ENCODE measurements at places on chromosomes 2 and 18. TPM values are rescaled to one million over a fixed set of nuclear protein-coding genes. Genes with fewer than 3 reads are reported as not detected.

Gene GALNT13
- polyA plus RNA-seq, result not detected

Gene MAPRE3
- 12.3 TPM for polyA plus RNA-seq

Gene TMEM178A
- 0.17 TPM for polyA plus RNA-seq

Gene CARF
- polyA plus RNA-seq, result 3.3 TPM

Gene ACOXL
- polyA plus RNA-seq, result 0.96 TPM

Gene FOXI3
- polyA plus RNA-seq, result 0.78 TPM

DNA sequence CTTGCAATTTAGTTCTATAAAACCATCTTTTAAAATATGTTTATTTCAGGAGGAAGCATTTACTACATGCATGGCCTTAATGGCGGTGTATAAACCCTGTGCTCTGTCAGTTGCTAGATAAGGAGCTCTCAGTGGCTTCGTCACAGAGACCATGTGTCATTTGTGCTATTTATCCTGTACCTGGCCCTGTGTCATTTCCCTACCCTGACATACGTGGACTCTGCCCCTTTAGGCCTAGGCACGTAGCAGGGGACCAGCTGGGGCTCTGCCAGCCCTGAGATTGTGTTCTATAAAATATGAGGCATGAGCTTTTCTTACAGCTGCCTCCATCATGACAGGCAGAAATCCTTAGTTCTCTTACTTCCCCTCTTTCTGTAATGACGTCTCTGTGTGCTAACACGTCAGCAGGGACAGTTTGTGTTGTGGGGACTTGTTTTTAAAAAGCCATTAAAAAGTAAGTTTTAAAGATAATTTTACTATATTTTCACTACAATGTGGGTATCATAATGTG is 88.0 kb downstream of the ITGB1BP1 start:
- no peak for DNase-seq

DNA sequence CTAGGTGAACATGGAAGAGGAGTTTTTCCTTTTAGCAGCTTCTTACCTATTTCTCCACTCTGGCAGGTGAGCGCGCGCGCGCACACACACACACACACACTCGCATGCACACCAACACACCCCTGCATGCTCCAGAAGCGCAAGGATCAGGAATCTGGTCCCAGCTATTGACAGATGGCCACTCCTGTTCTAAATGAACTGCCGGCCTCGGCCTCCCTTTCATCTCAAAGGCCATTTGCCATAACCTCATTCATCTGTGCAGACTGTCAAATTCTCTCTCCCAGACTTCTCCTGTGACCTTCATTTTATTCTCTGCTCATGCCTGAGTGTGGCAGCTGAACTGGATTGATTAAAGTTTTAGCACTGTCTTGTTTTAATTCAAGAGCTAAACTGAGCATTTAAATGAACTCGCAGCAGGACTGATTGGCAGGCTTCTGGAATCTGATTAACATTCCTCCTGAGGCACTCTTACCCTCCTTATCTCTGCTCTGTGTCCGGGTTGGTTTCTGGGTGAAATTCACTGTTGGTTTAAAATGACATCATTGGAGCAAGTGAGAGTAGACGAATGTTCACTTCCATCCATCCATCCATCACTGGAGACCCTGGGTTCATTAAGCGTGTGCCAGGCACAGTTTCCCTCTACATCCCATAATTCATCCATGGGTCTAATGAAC is 58.8 kb downstream of the FECH start:
- DNase-seq, result no peak

- no peak for DNase-seq
Measured at GRCh38 chr2:201887773-201888425, 81.6 kb downstream of the CDK15 start.

DNA sequence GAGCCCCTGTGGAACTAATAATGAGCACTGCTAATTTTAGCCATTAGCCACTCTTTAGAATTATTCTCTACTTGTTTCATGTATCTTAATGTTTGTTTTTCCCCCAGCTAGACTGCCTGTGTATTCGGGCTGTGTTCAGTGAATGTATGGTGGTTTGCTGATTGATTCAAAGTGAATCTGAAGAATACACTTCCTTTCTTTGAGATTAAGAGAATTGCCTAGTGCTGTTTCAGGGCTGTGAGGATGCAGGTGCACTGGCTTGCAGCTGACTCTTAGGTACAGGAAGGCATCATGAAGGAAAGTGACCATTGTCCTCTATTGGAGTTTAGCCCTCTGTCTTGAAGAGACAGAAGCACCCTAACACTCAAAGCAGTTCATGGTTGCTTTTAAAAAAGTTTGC is 138.7 kb downstream of the CERS6 start:
- no peak for DNase-seq

DNA sequence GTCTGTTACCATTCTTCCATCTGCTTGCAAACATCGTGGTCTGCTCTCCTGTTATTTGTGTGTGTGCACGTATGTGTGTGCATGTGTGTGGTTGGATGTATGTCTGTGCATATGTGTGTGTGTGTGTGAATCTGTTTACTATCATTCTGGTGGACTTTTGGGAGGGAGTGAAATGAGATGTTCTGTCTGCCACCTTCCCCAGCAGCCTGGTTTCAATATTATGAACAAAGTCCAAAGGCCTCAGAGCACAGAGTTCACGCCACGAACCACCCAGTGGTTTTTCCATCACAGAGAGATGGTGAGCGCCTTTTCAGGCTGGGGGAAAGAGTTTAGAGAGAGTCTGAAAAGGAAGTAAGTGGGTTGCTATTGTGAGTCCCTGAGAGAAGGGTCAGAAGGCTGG is 67.1 kb upstream of the YWHAQ start:
- DNase-seq, result no peak

DNA sequence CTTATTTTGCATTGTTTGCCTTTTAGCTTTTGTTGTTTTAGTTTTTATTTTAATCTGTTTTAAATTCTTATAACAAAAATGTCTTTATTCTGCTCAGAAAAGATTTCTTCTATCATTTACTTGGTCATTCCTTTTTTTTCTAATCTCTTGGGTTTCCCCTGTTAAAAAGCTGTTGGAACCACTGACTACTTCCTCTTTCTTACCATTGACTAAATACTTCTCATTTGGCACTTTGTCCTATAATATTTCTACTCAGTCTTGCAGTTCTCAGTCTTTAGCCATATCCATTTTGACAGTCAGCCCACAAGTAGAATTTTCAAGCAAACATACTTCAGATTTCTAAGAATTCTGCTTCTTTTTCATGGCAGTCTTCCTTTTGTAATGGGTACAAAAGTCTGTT is 567.2 kb downstream of the SATB2 start:
- no peak for DNase-seq

GRCh38 chr2:71619230-71619741 is 165.9 kb downstream of the DYSF start:
- no peak for DNase-seq

- DNase-seq, result peak; percentile 37
Measured at GRCh38 chr2:198440833-198441232, 636.4 kb downstream of the PLCL1 start.

- DNase-seq, result no peak
Measured at GRCh38 chr2:128421861-128422311, 103.2 kb upstream of the HS6ST1 start.

DNA sequence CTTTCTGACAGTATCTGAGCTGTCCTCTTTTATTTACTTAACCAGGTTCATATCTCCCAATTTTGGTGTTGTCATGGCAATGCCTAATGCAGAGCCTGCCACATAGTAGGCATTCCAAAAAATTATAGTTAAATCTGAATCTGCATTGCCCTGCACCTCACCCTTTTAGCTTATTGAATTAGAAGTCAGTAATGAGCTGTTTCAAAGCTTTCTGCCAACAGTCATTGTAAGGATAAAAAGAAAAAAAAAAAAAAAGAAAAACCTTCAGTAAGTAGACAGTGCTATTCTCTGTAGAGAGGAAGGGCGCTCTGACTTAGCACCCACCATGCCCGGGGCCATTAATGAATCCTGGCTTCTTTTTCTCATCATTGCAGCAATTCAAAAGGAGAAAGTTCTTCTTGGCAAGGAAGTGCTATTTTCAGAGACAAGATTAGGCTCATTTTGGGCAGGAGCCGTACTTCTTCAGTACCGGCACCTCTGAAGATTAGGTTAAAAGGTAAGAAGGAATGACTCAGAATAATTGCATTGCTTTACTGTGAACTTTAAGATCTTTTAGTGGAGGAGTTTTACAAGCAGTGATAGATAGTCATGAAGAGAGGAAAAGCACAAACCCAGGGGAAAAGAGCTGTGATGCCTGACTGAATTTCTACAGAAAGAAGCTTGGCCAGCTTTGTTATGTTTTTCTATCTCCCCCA is 2041.2 kb upstream of the PIK3C3 start:
- DNase-seq, result peak; percentile 27

GRCh38 chr18:25587545-25587944 is 235.6 kb upstream of the ZNF521 start:
- no peak for DNase-seq

GRCh38 chr2:218880859-218881594 is 375 bp downstream of the WNT10A start:
- DNase-seq, result no peak

GRCh38 chr18:78738076-78738690 is 241.4 kb upstream of the SALL3 start:
- DNase-seq, result no peak

GRCh38 chr2:118665784-118666529 is 181.5 kb downstream of the EN1 start:
- no peak for DNase-seq

GRCh38 chr2:177989029-177989885 is 83.3 kb downstream of the PDE11A start:
- no peak for DNase-seq

- no peak for DNase-seq
Measured at GRCh38 chr2:12457831-12458230, 258.9 kb upstream of the TRIB2 start.

DNA sequence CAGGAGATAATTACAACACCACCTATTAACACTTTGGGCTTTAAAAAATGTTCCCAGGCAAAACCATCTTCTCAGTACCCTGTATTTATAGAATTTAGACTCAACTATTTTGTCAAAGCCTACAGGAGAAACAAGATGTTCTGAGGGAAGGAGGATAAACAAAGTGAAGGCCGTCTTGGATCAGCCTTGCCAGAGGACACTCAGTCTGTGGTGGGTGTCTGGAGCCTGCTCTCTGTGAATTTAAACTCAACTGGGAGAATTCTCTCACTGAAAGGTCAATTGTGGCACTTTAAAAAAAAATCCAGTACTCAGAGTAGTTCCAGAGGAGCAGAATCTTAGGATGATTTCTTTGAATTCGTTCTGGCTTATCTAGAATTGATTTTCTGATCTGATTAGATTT is 28.4 kb upstream of the SLC1A4 start:
- no peak for DNase-seq

DNA sequence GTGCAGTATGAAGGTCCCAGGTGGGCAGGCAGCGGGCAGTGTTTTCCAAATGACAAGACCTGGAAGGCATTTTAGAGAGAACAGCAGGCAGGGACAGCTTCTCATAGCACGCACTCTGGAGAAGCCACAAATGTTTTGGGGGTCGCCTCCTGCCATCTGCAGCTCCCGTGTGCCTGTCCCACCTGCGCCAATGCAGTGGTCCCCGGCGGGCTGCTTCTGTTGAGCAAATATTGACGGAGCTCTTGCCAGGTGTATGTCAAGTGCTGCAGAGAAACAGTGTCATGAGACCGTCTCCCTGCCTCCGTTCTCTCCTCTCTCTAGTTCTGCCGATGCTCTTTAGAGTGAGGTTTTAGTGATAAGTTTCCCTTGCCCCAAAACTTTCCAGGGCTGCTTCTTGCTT is 174.8 kb downstream of the LDLRAD4 start:
- DNase-seq, result no peak

DNA sequence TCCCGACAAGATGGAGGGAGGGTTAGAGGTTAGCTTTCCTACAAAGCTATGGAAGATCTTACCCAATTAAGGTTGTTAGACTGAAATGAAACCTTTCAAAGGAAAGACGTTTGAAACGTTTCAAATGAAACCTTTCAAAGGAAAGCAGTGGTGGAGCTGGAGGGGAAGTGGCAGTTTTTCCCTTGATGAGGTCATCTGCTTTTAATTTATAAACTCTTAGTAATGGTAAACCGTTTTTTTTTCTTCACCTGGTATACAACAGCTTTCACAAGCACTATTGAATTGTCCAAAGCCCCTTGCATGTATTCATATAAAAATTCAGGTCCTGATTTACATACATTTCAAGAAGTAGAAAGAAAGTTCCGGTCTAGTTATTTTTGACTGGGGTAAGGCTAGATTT is 7.4 kb downstream of the PMAIP1 start:
- DNase-seq, result no peak
